NCI-H510A (cell line): ENCODE measurements at places on chromosomes 12 and 14.

GRCh38 chr12:114046236-114046998 lies 80.3 kb upstream of the RBM19 start:
- no peak for DNase-seq

DNA sequence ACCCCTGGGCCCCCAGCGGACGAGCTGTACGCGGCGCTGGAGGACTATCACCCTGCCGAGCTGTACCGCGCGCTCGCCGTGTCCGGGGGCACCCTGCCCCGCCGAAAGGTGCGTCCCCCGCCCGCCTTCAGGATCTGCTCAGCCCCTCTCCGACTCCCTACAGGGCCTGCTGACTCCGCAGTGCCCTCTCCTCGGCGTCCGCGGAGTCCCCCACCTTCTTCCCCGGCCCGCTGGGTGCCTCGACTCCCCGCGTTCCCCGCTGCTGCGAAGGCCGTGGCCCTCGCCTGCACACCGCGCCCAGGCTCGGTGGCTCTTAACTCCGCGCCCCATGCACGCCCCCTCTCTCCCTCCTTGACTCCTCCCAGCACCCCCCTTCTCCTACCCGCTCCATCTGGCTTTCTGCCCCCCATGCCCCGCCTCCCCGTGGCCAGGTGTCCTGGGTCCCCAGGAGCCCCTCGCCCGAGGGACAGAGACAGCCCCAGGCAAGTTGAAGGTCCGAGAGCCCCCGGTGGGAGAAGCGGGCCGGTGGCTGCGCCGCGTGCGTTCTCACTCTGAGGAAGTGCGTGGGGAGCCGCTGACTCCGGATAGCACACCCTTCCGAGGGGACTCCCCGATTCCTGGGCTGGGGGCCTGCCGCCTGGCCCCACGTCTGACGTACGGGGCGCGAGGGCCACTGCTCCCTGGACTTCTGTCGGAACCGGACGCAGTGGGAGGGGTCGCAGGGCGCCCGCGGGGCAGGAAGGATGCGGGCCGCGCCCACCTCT lies 594 bp downstream of the TAMALIN start:
- no peak for DNase-seq

DNA sequence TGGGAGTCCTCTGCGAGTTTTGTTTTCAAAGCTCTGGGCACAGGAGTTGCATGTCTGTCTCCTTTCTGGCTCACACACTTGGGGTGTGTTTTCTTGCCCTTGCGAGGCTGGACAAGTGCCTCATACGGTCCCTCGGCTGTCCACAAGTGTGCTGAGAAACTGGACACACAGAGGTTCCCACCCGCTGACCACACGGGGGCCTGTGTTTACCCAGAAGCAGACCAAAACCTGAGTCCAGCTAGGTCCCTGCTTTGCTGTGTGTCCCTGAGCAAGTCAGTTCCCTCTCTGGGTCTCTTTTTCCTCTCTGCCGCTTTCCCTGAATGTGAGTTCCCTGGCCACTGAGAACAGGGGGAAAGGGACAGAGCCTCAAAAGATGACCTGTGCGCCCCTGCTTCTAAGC lies 678 bp upstream of the OAS2 start:
- no peak for DNase-seq

GRCh38 chr12:109052097-109052413 lies 321 bp upstream of the USP30 start:
- no peak for DNase-seq

- no peak for DNase-seq
Measured at GRCh38 chr12:116448165-116448739, 110.9 kb upstream of the MAP1LC3B2 start.

DNA sequence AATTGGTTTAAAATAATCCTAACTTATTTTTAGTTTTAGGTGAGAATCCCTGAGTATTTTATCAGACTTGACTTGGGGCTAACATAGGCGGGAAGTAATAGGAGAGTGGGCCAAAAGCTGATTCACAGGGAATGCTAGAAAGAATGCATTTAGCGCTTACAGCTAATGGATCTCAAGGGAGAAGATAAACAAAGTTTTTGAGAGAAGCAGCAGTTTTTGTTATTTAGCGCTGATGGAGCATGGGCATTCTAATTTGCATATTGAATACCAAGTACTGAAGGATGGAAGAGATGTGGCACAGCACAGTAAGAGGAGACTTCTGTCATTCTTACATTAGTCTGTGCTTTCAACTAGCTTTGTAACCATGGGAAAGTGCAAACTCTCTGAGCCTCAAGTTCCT lies 436.0 kb upstream of the FBXO33 start:
- DNase-seq: no peak

DNA sequence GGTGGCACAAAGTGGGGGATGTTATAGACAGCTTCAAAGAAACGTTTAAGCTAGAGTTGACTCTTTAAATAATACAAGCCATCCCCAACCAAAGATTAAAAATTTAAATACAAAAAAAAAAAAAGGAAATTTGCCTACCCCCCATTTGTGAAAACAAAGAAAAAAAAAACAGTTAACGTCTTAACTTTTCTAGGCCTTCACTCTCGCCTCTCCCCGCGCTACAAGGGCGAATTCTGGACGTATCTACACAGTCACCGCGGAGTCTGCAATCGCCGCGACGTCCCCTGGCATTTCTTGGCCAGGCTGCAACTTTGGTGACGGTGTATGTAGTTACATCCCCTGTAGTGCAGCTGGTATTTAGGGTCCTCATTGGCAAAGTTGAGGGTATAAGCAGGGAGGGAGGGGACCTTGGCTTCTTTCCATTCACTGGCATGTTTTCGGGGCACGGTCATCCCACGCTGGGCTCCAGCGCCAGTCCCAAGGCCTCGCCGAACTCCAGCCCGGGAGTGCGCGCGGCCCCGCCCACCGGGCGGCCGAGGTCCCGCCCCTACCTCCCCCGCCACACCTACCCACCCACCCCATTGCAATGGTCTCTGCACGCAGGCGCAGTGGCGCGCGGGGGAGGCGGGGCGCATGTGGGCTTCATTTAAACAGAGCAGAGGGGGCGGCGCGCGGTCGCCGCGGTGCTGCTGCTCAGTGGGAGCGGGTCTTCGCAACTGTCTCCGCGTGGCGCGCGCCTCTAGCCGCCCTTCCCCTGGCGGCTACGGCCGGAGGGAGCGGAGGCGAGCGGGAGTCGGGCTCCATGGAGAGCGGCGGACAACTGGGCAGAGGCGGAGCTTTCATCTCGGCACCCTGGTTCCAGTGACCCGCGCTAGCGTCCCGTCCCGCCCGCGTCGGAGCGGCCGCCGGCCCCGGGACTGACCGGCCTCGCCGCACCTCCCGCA lies at the start of gene NUDT4:
Gene NUDT4, plus strand, starts transcription at position 674 of the 944 bp plus-strand sequence. CDS start 398 bp downstream, outside the sequence.
- peak; percentile 83 for DNase-seq

GRCh38 chr12:7602277-7602676 lies 63.4 kb downstream of the APOBEC1 start:
- DNase-seq: no peak

GRCh38 chr12:14871886-14872285 lies 13.8 kb downstream of the MGP start:
- no peak for DNase-seq

DNA sequence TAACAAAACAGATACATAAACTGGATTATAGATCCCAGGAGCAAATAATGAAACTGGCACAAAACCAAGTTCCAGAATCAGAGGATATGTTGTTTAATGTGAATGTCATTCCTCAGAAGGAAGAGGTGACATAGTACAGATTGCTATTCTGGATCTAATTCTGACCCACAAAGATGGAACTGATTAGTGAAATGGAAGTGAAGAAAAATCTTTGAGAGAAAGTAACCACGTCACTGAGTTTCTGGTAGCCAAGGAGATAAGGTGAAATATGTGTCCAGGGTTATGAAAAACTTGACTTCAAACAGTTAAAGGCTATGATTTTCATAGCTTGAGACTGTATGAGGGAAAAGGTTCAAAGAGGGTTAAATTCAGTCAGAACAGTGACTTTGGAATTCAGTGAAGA lies 8.3 kb downstream of the OR10AD1 start:
- no peak for DNase-seq

GRCh38 chr12:4251216-4251891 lies 22.2 kb upstream of the CCND2 start:
- no peak for DNase-seq

GRCh38 chr14:71240866-71241520 lies 333.7 kb downstream of the PCNX1 start:
- no peak for DNase-seq

DNA sequence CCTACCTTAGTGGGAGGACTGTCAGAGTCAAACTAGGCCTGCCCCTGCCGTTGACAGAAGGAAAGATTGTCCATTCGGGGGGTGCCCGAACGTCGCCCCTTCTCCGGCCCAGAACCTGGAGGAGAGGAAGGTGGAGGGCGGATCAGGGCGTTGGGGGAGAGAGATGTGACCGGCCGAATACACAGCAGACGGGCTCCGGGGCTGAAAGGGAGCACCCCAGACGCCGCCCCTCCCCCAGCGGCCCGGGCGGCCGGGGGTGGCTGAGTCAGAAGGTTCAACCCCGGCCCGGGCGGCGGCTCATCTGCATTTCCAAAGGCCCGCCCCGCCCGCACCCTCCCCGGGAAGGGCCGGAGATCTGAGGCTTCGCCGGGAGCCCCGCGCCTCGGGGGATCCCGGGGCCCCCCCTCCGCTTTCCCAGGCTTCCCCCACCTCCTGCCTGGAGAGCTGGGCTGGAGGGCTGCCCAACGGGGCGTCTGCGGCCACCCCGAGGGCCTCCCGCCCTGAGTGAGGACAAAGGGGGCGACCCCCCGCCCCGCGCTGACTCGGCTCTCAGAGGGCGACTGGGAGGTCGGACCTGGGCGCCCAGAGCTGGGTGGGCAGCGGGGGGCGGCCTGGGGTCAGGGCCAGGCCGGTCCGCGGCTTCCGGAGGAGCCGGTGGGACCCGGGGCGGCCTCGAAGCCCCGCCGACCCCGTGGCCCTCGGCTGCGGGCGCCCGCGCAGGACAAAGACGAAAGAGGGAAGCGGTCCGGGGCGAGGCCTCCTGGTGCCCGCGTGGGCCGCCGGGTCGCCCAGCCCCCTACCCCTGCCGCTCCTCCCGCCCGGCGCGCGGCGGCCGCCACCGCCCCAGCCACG lies 3.7 kb upstream of the SETD1B start:
- peak; percentile 83 for DNase-seq

- no peak for DNase-seq
Measured at GRCh38 chr14:72781561-72782508, 112.1 kb downstream of the DPF3 start.
